ENCODE measurements at places on chromosomes 4 and X.

- no peak for DNase-seq
These were observed 679.9 kb downstream of the RPA4 start for GRCh38 chrX:97563531-97564133.

DNA sequence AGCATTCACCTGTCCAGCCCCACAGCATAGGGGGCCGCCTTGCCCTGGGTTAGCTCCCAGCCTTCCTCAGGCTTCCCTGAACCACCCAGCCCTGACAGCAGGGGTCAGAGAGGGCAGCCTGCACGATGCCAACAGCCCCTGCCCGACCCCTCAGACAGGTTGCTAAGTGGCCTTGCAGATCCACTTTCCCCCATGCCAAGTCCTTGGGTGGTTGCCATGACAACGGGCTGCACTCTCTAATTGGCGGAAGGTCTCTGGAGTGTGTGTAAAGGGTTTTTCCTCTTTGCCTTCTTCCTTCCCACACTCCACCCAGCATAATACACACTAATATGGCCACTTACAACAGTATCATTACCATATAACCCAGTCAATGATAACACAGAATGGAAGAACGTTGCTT is 99.6 kb upstream of the AFAP1 start:
- peak; percentile 84 for DNase-seq

DNA sequence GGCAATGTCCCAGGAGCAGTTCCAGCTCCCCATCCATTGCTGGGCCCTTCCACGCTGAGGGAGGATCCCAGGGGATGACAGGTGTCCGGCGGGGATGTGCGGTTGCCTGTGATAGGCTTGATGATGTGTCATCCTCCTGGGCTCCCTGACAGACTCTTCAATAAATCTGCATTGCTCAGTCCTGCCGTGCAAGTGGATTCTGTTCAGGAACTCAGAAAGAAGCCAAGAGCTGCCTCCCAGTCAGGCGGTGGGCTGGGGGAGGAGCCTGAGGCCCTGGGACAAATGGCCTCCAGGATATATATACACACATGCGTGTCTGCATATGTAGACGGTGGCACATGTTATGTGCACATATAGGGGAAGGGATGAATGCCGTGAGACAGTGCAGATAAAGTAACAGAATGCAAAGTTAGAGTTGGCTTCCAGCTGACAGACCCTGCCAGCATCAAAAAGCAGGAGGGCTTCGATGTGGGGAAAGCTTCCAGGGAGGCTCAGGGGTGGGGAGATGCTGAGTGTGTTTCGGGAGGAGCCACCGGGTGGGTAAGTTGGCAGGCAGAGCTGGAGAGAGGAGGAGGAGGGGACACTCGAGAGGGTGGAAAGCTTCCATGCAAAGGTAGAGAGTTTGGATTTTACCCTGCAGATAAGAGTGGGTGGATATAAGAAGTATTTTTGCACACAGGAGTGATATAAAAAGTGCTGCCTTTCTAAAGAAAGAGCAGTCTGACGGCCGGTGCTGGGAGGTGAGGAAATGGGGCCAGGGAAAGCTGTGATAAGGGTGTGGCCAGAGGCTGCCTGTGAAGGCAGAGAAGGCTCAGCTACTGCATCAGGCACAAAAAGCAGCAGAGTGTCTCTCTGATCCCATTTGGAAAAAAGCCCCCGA is 28.5 kb upstream of the CRMP1 start:
- peak; percentile 27 for DNase-seq

GRCh38 chr4:81786766-81787165 is 315.1 kb upstream of the RASGEF1B start:
- no peak for DNase-seq

- DNase-seq = no peak
These were observed 53.8 kb downstream of the NFKB1 start for GRCh38 chr4:102554992-102555391.

DNA sequence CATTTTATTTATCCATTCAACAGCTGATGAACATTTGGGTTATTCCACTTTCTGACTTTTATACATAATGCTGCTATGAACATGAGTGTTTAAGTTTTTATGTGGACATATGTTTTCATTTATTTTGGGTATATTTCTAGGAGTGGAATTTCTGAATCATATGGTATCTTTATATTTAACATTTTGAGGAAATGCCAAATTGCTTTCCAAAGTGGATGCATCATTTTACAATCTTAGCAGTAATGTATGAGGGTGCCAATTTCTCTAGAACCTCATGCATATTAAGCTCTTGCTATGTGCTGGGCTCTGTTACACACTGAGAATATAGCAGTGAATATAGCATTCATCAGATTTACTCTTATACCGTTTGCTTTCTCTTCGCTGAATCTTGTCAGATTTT is 983.7 kb downstream of the STIM2 start:
- no peak for DNase-seq

DNA sequence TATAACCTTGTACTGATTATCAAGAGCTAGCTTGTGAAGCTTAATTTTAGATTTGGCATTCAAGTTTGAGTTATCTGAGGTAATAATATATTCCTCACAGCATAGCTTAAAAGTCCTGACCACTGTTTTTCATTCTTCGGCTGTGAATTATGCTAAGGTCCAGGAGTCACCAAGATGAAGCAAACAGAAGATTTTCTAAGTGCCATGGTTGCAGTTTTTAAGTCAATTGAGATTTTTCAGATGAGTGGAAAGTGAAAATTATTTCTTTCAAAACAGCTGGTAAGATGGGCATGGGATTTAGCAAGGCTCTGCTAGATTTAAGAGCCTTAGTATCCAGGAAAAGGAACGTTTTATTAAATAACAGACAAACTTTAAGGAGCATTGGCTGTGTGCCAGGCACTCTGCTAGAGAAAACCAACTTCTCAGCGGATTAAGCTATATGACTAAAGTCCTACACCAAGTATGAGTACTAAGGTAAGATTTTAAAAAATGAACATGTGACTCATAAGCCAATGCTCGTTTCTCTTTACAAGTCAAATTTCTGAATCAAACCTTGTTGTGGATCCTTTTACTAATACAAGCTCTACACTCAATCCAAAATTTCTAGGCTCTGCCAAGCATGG is 149.9 kb upstream of the IL15 start:
- no peak for DNase-seq

- DNase-seq = no peak
These were observed 42.4 kb upstream of the GLRA3 start for GRCh38 chr4:174871407-174871806.

DNA sequence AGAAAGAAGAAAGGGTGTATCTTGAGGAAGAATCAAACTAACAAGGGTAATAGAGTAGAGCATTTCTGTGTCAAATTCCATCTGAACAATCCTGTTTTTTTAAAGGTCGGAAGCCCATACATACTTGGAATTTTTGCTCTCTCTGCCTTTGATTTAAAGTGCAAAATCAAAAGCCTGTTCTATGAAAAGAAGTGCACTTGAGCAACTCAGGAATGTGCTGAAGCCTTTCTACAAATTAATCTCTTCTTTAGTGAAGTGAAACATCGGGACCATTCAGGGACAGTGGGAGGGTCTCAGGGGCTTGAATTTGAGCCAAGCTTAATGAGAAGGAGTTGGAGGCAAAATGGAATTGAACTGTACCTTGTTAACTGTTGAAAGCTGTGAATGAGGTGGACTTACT is 1008.5 kb upstream of the LCORL start:
- no peak for DNase-seq

GRCh38 chr4:101230801-101231426 is 116.4 kb downstream of the PPP3CA start:
- no peak for DNase-seq

GRCh38 chr4:104073229-104073628 is 353.4 kb upstream of the TACR3 start:
- no peak for DNase-seq

DNA sequence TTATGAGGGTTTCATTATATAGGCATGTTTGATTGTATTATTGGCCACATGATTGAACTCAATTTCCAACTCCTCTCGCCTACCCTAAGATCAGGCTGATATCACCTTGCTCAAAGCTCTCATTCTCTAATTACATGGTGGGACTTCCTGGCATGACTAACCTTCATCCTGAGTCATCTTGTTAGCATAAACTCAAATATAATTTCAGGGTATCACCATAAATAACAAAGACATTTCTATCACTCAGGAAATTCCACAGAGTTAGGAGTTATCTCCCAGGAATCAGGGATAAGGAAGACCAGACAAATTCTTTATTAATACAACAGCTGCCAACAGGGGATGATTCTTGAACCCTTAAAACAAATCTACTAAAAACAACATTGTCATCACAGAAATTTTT is 90.7 kb downstream of the NDST3 start:
- DNase-seq = no peak

DNA sequence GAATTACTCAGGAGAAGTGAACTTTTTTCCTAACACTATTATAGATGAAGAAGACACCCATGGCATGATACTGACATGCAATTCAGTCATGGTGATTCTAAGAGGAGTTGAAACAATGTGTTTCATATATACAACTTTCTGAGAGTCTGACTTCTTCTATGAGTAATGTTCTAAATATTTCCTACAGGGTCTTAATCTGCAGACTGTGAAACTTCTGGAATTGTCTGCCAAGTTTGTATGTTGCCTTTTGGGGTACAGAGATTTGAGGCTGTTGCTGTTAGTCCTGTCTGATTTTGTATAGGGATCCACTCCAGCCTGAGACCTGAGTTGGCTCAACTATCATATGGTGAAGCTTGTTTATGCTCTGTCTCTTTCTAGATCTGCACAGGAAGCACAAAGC is 160.6 kb upstream of the GATB start:
- DNase-seq = no peak

DNA sequence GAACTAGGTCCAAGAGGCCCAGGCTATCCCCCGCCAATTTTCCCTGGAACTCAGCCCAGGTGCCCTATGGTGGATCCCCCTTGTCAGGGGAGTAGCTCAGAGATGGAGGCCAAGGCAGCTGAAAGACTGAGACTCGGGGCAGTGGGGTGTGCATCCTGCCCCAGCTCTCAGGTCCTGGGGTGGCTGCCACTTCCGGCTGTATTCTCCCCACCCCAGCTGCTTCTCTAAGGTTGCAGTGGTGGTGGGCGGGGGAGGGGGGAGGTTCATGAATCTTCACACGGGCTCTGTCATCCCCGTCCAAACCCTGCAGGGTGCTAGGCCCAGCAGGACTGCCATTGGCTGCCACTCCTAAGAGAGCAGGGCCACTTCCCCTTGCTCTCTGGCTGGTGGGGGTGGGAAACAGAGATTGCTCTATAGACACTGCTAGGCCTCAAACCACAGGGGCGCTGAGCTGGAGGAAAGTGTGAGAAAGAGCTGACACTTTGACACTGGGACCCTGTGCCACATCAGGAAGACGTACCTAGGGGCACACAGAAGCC is 1.5 kb downstream of the SASH3 start:
- DNase-seq = no peak

GRCh38 chr4:94561249-94562024 is 109.7 kb downstream of the PDLIM5 start:
- no peak for DNase-seq

DNA sequence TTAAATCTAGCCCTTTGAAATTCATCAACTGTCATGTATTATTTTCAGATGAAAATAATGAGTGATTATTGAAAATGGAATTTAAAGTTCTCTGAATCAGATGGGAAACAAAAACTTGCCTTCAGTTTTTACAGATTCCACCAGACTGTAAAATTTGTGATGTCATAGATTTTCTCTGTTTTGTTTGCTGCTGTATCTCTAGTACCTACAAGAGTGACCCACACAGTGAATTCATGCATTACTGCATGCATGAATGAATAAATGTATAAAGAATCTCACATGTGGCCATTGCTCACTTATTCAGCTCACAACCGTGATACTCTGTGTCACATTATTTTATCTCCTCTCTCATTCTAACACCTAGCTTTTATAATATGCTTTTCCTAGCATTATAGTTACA is 532.2 kb upstream of the AGA start:
- no peak for DNase-seq

GRCh38 chr4:47217291-47217690 is 185.9 kb downstream of the GABRB1 start:
- no peak for DNase-seq

DNA sequence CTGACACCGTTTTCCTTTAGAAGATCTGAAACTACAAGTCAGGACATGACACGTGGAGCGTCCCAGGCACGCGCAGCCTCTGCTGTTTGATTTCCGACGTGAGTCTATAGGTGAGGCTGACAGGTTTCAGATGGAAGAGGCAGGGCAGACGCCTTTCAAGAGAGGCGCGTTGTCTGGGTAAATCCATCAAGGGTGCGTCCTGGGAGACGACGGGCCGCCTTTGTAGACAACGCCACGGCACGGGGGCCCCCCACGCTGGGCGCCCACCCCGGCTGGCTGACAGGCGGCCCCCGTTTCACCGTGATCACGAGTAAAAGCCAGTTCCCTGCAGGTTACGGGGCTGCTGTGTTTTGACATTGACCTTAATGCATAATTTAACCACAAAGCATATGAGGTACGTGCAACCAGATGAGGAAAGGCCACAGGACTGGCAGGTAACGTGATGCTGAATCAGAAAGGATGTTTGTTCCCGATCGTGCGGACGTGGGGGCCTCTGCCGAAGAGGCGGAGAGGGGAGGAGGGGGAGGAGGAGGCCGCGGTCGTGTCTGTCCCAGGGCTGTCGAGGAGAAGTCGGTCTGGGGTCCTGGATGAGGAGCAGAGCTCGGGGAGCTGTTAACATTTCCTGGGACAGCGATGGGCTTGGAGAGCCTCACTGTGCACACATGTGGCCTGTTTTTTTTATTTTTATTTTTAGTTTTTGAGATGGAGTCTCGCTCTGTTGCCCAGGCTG is 51.1 kb upstream of the PPP2R3B start:
- no peak for DNase-seq

DNA sequence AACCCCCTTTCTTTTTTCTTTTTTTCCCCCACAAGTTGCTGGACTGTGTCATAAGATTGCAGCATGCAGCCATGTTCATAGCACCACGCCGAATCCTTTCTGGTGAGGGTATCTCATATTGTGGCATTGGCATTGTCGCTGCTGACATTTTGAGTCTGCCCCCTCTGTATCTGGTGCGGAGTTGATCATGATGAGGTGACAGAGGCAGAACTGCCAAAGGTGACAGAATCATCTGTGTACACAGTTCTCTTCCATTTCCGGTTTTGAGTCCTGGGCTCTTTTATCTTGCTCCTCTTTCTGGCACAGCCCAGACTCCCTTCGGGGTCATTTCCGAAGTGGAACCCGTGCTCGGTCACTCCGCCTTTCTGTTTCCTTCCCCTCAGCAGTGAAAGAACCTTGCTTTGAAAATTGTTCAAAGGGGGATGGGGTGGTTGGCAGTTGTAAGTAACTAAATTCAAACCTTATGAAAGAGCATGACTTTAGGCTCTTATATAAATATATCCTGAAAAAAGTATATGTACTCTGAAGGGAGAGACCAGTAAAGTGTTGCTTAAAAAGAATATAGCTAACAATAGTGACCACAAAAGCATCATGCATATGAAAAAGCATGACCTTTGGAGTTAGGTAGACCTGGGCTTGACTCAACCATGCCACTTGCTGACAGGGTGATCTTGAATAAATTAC is 55.0 kb upstream of the BMP2K start:
- no peak for DNase-seq

GRCh38 chr4:155405059-155405458 is 28.3 kb upstream of the MAP9 start:
- DNase-seq = no peak

Measured in kidney (tissue), 22 donors.